ENCODE measurements at places on chromosomes 4 and X.

- DNase-seq, result no peak
Observed at GRCh38 chr4:172900900-172901299, 267.7 kb upstream of the GALNT7 start.

DNA sequence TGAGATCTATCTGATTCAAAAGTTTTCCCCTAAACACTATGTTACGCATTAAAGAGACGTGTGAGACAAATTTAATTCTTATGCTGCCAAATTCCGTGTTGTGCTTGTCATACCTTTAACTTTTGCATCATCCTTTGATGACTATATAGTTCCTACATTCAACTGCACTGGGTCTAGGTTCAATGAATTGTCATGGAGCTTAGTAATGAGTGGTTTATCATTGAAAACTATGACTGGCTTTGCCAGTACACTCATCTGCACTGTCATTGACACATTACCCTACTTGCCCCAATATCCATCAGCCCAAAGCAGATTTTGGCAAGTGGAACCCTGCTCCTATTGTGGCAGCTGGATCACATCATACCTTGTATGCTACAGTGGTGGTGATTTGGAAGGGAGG lies 882.9 kb upstream of the SLIT2 start:
- no peak for DNase-seq

DNA sequence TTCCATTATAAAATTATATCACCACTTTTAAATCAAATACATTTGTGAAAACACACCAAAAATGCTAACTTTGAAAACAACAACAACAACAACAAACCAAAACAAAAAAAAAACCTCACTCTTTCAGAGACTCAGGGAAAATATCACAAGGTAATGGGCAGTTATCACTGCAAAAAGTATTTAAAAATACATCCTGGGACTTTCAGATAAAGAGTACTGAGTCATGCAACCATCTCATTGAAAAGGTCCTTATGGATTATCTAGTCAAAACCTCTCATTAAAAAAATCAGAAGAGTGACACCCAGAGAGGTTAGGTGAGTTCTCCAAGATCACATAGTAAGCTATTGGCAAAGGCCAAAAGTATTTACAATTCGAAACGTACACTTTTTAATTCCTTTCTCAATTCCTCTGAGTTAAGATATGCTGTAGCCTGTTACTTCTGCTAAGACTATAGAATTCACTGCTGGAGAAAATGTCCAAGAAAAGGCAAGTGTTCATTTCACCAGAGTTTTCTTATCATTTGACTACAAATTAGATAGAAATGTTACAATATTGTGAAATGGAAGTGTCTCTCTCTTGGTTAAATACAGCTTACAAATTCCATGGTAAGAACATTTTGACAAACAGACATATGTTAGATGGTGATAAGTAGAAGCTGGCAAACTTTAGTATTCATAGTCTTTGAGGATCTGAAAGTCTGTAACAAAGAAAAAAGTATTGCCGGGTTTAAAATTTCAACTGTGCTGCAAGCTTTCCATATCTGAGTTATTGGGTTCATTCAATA lies 9.3 kb downstream of the STX18 start:
- DNase-seq, result no peak

DNA sequence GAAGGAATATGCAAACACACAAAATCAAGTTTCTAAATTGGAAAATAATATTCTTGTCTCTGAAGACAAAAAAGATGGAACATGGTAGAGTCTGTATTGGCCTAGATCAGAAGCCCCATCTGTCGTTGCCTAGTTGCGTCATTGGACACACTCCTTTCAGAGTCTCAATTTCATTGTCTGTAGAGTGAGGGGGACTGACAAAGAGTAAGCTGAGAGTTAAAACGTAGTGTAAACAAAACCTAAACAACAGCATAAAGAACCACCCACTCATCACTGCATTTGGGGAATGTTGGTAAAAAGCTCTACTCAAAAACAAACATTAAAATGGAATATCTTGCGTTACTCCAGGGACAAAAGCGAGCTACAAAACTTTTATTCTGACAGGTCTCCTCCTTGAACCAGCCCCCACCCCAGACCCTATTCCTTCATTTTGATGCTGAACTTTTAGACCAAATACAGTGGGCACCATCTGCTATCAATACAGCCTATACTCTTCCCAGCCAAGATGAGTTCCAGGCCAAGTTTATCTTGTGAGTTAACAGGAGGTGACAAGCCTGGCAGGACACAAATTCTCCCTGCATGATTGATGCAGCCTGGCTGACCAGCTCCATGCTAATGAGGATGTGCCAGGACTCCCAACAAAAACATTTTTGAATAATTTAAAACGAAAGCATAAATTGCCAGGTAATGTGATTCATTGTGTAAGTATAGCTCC lies 125.2 kb downstream of the COL25A1 start:
- no peak for DNase-seq

GRCh38 chr4:16785793-16786527 lies 112.5 kb downstream of the LDB2 start:
- no peak for DNase-seq

- DNase-seq, result no peak
Observed at GRCh38 chr4:138951764-138952163, 63.8 kb upstream of the NOCT start.

- DNase-seq, result no peak
Observed at GRCh38 chrX:100643956-100644860, at the start of gene SRPX2. SRPX2 (plus strand) TSS chrX:100644199; CDS start chrX:100646323, 2,124 bp downstream.

DNA sequence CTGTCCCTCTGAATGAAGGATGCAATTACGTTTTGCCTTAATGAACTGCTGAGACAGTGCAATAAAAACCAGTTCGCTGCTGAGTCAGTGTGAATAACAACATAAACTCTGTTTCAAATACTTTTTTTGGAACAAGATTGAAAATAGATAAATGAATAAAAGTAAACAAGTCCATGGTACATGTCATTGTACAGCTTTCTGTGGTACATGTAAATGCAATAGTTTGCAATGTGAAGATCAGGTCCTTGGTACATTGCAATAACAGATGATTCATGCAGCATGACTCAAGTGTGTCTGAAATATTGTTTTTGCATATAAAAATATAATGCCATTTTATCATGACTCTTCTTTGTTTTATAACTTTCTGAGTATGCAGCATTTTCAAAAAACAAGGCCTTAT lies 193.4 kb upstream of the PACRGL start:
- no peak for DNase-seq

Measured in activated T-helper 9 cell treated with anti-CD3 and anti-CD28 coated beads, Interleukin-2, amount 50 U/mL, for 16 hours (primary cell).